ENCODE measurements at places on chromosomes 2 and 18. TPM values are rescaled to one million over a fixed set of nuclear protein-coding genes. Genes with fewer than 3 reads are reported as not detected.

Gene TGFBRAP1
- 15.1 TPM for polyA plus RNA-seq

Gene DHRS9
- polyA plus RNA-seq = 1.3 TPM

Gene PLEKHH2
- polyA plus RNA-seq = 20.1 TPM

Gene LYPD6B
- 33.7 TPM for polyA plus RNA-seq

Gene IKZF2
- 8.4 TPM for polyA plus RNA-seq

Gene C2orf81
- polyA plus RNA-seq = 6.6 TPM

Gene AQP12B
- polyA plus RNA-seq = 1.4 TPM

Gene KCNK3
- 1.2 TPM for polyA plus RNA-seq

Gene METTL8
- polyA plus RNA-seq = 16.5 TPM

Gene C1D
- 41.1 TPM for polyA plus RNA-seq

Gene MC2R
- polyA plus RNA-seq = 0.16 TPM

Gene TUBA4A
- polyA plus RNA-seq = 45.4 TPM

Gene NT5DC4
- 0.12 TPM for polyA plus RNA-seq

Gene IL36G
- polyA plus RNA-seq = 0.21 TPM

Gene HOXD8
- polyA plus RNA-seq = 215 TPM

Gene HOXD9
- 63.2 TPM for polyA plus RNA-seq

Gene SLC9A2
- polyA plus RNA-seq = 7.4 TPM

Gene STEAP3
- 1.8 TPM for polyA plus RNA-seq

Gene PMS1
- polyA plus RNA-seq = 34.8 TPM

Gene MOGAT1
- not detected for polyA plus RNA-seq
